ENCODE measurements at places on chromosomes 5 and 9.

GRCh38 chr9:37324691-37325490 lies 97.6 kb upstream of the GRHPR start:
- no peak for DNase-seq

DNA sequence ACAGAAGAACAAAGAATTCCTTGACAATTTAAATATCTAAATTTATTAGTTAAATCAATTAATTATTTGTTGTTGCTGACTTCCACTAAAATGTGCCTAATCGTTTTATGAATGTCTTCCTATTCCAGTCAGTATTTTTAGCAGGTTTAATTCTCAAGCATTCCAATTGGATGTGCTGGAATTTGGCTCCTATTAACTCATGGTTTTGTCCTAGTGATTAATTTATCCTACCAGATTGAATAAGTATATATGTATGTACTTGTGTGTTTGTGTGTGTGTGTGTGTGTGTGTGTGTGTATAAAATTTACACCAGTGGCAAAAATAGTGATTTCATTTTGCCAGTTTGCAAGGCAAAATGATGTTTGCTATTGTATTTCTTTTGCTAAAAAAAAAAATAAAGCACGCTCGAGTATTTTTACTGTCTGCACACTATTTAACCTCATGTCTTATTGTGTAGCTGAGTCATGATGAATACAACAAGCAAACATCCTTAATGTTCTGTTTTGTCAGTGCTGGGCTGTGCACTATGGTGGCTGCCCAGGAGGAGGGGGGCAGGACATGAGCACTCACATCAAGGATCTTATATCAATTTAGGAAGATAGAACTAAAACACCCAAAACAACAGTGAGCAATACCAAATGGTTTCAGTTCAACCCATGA lies 375.5 kb downstream of the PDE4D start:
- no peak for DNase-seq

- DNase-seq: no peak
Observed at GRCh38 chr5:22372826-22373660, 480.1 kb downstream of the CDH12 start.

GRCh38 chr5:122322801-122323548 lies 10.9 kb downstream of the SNCAIP start:
- DNase-seq: no peak

DNA sequence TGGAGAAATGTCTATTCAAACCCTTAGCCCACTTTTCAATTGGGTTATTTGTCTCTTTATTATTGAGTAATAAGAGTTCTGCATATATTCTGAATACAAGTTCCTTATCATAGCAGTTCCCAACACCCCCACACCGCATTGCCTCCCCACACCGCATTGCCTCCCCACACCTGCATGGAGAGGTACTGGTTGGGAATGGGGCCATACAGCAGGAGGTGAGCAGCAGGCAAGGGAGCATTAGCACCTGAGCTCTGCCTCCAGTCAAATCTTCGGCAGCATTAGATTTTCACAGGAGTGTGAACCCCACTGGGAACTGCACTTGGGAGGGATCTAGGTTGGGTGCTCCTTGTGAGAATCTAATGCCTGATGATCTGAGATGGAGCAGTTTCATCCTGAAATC lies 10.6 kb upstream of the SAP30L start:
- no peak for DNase-seq

DNA sequence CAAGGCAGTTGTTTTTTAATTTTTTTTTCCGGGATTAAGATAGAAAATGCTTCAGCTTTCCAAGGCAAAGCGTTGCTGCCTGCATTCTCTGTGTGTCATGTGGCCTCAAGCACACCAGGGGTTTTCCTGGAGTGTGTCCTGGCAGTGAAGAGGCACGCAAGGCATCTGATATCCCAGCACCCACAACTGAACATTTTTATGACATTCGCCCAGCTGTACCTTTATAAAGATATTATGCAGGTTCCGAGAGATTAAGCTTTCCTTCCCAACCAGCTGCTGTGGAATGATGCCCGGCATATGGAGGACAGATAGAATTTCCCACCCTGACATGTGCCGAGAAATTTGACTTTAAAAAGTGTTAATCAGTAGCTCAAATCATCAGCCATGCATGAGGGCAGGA lies 205.6 kb downstream of the GADD45G start:
- DNase-seq: peak; percentile 2

GRCh38 chr9:137439158-137439714 lies 1.9 kb downstream of the ENTPD8 start:
- DNase-seq: no peak

DNA sequence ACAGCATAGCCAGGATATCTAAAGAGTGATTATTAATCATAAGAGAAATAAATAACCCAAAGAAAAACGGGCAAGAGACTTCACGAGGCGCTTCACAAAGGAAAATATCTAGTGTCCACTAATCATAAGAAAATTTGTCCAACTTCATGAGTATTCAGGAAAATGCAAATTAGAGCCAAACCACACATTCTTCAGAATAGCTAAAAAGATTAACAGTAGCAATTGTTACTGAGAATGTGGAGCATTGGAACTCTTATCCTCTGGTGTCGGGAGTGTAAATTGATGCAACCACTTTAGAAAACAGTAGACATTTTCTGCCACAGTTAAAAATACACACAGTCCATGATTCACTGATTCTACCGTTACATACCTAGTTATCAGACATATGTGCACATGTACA lies 145.7 kb downstream of the CWC27 start:
- no peak for DNase-seq

- DNase-seq: no peak
Observed at GRCh38 chr5:81046041-81046440, 85.9 kb downstream of the RASGRF2 start.

GRCh38 chr9:101478906-101479305 lies 43.3 kb upstream of the ALDOB start:
- DNase-seq: no peak

DNA sequence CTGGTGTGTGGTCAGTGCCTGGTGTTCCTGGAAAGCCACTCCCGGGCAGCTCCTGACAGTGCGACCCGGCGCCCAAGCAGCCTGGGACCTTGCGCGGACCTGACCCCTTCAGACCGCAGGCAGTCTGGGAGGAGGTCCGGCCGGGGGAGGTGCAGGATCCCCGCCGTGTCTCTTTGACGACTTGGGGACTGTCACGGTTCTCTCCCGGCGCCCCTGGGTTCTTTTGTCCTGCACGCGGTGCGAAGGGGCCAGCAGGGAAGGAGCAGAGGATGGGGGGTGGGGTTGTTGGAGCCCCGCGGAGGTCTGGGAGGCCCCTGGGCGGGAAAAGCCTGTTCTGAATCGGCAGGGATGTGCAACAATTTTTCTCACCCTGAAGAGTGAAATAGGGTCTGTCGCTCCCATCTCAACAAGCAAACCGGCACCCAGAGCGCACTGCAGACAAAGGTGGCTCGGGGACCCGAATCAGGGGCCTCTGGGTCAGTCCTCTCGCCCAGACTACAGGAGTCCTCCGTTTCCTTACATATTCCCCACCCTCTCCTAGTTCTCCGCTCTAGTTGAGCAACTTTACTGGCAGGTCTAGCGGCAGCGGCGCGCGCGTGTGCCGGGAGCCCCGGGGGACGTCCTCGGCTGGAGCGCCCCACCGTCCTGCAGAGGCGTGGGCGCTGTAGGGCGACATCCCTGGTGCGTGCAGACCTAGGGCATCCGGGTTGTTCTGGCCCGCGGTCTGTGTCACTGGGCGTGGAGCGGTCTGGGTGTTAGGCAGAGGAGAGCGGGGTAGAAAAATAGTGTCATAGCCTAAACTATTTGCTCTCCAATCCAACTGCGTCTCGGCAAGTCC lies 1.2 kb downstream of the VCAN start:
- peak; percentile 10 for DNase-seq

DNA sequence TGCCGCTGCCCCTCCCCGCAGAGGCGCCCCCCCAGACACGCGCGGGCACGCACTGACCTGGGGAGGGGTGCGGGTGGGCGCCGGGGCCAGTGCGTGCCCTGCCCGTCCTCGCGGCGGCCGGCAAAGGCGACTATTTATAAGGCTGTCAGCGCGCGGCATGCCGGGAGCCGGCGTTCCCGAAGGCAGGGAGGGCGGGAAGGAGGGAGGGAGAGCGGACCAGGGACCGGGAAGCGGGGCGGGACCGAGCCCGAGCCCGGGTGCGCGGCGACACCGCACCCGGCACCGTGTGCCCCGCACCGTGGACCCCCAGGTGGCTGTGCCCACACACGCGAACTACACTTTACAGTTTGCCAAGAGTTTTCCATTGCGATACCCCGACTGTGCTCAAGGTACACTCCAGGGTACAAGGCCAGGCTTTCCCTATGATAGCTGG lies at the start of gene AK1:
TSS of gene AK1 (minus strand) at position 110 of the 433 bp plus-strand sequence. CDS start 3,058 bp downstream, outside the sequence.
- no peak for DNase-seq

GRCh38 chr9:110058304-110058953 lies 149.5 kb downstream of the C9orf152 start:
- DNase-seq: peak; percentile 40

DNA sequence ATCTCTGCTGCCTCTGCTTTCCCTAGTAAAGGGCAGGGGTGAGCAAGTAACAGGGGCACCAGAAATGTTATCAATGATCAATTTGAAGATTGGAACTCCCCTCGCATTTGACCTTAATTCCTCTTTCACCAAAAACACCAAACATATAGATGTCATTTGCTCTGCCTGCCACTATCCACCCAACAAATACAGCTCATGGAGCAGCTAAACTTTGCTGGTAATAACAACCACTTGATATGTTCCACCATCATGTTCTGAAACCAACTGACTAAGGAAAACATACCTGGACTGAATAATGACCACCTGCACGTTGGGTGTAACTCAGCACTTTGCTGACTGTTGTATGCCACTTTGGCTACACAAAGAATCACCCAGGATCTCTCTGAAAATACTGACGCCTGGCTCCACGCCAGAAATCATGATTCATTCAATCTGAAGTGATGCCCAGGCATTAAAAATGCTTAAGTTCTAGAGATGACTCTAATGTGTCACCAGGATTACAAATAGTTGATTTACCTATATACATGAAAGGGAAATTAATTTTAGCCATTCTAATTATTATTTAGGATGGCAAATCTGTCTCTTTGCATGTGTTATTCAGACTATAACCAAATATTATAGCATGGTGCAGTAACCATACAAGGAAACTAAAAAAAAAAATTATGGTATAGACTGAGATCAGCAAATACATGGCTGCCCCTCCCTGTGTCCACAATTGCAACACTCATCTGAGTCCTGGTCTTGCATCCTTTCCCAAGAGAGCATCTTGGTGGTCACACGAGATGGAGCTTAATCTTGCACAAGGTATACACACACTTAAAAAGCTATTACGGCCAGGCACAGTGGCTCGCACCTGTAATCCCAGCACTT lies 43.1 kb upstream of the TTC39B start:
- DNase-seq: no peak

DNA sequence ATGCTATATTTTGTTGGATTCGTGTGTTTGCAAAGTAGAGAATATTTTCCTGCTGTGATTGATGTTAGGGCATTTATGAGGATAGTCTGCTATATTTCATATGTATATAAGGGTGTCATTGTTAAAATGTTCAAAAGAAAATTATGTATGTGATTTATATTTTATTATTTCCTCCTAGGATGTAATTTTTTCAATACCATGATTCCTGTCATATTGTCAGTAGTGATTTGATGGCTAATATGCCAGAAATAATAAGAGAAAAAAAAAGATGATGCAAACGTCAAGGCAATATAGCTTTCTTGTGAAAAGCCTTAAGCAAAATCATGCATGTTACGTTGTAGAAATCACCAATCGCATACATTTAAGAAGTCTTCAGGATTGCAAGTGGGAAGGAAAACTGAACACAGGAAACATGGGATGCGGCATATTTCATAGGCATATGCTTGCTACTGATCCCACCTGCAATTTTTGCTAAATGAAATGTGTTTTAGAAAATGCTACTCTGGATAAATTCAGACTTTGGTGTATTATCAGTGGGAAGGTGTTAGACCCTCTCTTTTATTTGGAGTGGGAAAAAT lies 224.5 kb downstream of the MAST4 start:
- no peak for DNase-seq

DNA sequence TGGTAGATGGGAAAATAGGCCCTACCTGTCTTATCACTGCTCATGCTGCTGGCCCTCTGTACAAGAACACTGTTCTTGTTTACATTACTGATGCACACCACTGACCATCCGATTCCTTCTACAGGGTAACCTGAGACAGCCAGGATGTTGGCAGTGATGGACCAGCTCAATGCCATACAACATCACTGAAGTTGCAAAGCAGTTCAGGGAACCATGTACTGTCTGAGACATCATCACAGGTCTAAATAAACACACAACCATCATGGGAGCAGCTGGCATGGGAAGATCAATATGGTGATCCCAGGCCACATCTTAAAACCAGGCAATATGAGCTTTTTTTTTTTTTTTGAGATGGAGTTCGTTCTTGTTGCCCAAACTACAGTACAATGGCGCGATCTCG lies 59.0 kb downstream of the IARS1 start:
- DNase-seq: no peak

- no peak for DNase-seq
Observed at GRCh38 chr5:78905084-78905938, 79.8 kb downstream of the ARSB start.

DNA sequence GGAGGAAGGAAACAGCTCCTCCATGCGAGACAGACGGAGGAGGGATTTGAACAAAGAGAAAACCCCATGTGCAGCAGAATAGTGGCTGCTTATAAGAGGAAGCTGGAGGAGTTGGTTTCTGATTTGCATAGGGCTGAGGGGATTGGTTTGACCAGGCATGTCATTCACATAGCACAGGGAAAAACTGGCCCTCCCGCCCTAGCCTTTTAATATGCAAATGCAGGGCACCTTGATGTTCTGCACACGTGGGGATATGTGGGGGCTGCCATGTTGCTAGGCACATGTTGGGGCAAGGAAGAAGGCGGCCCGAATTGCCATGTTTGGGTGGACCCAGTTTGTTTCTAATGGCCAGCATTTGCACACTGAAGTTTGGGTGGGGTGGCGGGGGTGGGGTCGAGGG lies 42.2 kb downstream of the OSMR start:
- no peak for DNase-seq

DNA sequence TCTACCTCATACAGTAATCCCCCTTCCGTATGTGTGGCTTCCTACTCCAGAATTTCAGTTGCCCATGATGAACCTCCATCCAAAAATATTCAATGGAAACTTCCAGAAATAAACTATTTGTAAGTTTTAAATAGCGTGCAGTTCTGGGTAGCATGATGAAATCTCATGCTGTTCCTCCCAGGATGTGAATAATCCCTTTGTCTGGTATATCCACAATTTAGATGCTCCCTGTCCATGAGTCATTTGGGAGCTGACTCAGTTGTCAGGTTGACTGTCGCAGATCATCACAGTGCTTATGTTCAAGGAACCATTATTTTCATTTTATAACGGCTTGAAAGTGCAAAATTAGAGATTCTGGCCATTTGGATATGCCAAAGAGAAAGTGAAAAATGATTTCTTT lies 290.1 kb upstream of the CDH9 start:
- no peak for DNase-seq

DNA sequence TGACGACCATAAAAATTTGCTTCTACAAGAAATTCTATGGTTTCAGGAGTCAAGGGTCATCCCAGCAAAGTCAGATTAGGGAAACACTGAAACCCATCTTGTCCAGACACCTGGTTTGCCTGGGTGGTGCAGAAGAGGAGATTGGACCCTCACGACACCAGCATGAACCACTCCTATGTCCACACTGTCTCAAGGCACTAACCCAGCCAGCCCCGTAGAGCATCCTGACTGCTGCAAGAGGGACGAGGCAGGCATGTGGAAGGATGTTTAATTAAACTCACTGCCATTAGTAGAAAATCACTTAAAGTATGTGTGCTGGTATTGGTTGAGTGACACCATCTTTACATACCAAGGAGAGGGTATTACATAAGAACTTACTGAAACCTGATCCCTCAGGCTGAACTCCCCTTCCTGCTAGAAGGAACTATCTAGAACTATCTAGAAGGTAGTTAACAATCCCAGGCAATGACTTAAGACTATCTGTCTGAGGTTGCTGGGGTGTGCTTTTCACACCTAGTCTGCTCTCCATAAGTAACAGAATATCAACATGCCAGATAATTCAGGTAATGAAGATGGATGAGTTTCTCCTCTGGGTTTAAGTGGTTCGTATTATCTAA lies 93.6 kb downstream of the SEMA6A start:
- DNase-seq: no peak
